Cardiac atrium fibroblast (primary cell): ENCODE measurements at places on chromosomes 11 and 22. TPM values are rescaled to one million over a fixed set of nuclear protein-coding genes. Genes with fewer than 3 reads are reported as not detected.

TIMP3 gene
- 25.8 and 38.1 TPM in 2 replicates for total RNA-seq

TMEM86A gene
- total RNA-seq = 0.54 and 2.1 TPM in 2 replicates

C1QTNF4 gene
- total RNA-seq = 0.16 and 0.90 TPM in 2 replicates

SYT7 gene
- total RNA-seq = 0.54 and 0.97 TPM in 2 replicates

UPK2 gene
- not detected in 2 replicates for total RNA-seq

CYB5R3 gene
- 205 and 255 TPM in 2 replicates for total RNA-seq

TNNT3 gene
- total RNA-seq = 3.6 and 5.1 TPM in 2 replicates

GAL3ST1 gene
- not detected in 2 replicates for total RNA-seq

BANF1 gene
- 48.0 and 54.7 TPM in 2 replicates for total RNA-seq

TSPAN4 gene
- total RNA-seq = 281 and 292 TPM in 2 replicates

KCNJ5 gene
- total RNA-seq = 0.36 TPM in 1 of 2 replicates, not detected in the other

MPEG1 gene
- total RNA-seq = under 0.01 TPM in 1 of 2 replicates, not detected in the other

SMC1B gene
- total RNA-seq = not detected in 2 replicates

PLAAT3 gene
- total RNA-seq = 10.2 and 20.0 TPM in 2 replicates

TBX10 gene
- total RNA-seq = not detected in 2 replicates

HEPHL1 gene
- under 0.01 TPM in 1 of 2 replicates, not detected in the other for total RNA-seq

OR4D5 gene
- total RNA-seq = not detected in 2 replicates

THRSP gene
- total RNA-seq = not detected in 2 replicates

RFPL2 gene
- total RNA-seq = not detected in 2 replicates

MYO7A gene
- 0.16 and 0.90 TPM in 2 replicates for total RNA-seq

EML3 gene
- 25.8 and 43.1 TPM in 2 replicates for total RNA-seq

OR56A4 gene
- not detected in 2 replicates for total RNA-seq

LPXN gene
- 0.72 and 0.97 TPM in 2 replicates for total RNA-seq

NTM gene
- 1.9 and 5.4 TPM in 2 replicates for total RNA-seq
